ENCODE measurements at places on chromosomes 2 and 18.

DNA sequence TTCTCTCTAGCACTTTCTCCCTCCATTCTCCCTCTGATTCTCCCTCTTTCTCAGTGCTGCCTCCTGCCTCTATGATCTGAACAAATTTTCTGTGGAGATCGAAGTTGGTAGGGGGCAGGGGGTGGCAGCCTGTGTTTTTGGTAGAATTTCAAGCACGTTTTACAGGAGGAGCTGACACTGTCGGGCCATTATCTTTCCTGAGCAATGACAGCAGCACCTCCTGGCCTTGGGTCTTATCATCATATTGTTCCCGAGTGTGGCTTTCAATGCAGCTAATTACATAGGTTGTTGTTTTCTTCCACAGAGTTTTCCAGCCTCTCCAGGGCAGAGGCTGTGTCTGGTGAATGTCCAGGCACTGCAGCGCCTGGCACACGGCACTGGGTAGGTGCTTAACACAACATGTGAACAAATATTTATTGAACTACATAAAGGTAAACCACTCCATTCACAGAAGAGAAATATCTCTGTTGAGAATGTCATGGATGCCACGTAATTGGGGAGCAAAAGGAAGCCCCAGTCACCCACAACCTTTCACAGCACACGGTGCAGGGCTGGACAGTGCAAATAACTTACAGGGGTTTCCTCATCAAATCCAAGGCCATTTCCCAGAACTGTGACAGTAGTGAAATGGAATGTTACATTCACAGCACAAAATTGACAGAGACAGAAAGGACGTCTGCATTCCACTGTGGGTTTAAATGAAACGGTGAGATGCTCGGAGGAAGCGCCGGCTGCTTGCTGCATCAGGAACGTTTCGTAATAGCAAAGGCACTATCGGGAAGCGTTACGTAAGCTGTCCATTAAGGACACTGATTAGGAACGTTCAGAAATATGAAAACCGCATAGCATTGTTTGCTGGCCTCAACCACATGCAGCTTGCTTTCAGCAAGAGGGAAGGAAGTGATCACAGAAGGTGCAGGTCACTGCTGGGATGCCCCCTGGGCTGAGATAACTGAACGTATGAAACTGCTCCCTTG is 6.5 kb upstream of the KCNG2 start:
- DNase-seq = no peak

- no peak for DNase-seq
Observed at GRCh38 chr2:217494557-217494956, 508.2 kb downstream of the TNS1 start.

GRCh38 chr2:26438926-26439325 is 37.2 kb downstream of the DRC1 start:
- no peak for DNase-seq

- DNase-seq = no peak
Observed at GRCh38 chr2:190780594-190780993, 100.0 kb upstream of the GLS start.

GRCh38 chr2:225894236-225894980 is 494.9 kb downstream of the NYAP2 start:
- DNase-seq = no peak

DNA sequence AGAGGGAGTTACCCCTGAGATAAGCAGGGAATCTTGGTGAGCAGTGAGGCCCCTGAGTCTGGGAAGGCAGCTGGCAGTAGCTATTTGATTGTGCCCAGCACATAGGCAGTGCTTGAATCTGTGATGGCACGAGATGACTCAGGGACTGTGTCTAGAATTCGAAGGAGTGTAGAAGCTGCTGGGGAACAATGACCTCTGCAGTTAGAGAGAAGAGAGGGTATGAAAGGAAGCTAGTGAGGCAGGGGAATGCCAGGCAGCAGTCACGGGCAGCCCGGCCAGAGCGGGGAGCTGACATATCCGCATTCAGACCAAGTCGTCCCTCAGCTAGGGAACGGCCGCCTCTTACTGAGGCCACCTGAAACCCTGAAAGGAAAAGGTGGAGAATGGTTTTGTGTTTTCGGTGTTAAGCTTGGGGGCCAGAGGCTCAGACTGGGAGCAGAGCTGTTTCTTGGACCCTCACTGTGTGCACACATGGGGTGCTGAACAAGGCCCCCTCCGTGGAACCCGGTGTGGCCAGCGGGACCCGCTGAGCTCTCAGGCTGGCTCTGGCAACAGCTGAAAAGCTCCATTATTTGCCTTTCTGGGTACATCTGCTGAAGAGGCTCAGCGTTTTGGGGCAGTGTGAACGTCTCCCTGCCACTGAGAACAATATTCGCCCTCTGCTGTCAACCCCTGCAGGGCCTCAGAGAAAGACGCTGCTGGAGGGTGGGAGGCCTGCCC is 32.9 kb downstream of the ARHGEF4 start:
- no peak for DNase-seq

DNA sequence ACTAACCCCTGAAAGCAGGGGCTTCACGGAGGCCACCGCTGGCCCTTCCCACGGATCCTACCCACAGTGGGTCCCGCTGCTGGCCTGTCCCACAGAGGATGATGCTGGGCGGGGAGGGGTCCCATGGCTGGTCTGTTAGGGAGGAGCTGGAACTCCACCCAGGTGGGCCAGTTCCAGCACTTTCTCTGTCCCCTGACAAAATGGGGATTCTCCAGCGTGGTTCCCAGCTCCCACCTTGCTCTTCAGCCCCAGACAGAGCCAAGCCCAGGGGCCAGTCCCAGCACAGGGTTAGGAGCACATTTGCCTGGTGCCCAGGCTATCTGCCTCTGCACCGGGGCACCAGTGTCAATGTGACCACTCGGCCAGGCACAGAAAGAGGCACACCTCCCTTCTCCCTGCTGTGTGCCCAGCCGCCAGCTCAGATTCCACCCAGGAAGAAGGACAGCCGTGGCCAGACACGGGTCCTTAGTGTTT is 50.0 kb downstream of the ANKMY1 start:
- DNase-seq = peak; percentile 10

DNA sequence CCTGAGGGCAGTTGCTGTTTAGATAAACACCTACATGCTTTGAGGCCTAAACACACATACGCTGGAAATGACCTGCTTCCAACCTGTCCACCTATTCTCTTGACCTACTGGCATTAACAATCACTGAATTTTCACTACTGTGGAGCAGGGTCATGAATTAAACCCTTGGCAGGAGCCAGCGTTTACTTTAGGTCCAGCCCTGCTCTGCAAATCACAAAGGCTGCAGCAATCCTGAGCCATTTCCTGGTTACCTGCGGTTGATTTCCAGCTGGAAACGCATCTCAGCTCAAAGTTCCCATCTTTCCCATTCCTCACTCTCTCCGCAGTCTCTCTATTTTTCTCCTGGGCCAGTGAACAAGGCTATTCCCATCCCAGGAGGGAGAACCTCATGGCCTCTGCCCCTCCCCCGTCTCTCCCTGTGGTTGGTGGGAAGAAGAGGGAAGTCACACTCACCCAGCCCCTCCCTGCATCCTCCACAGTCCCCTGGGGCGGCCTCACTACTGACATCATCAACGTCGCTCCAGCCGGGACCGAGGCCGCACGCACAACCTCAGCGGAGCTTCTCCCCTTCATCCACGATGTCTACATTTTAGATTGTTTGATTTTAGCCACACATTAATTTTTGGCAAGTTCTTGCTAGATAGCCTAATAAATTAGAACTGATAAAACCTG is 84.5 kb upstream of the SNTG2 start:
- peak; percentile 57 for DNase-seq

DNA sequence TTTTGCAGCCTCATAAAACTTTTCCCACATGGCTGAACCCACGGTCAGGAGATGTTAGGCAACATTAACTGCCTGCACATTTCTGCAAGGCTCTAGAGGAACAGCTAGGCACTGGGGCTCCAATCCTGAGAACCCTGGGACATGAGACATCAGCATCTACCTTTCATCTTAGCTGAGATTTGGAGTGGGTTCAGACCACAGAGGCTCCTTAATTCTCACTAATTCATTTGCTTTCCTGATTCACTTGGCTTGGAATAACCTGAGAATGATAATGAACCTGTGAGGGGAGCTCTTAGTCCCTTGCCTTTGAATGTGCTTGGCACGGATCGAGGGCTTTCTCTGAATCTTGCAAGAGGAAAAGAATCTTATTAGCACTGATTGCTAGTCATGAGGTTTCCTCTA is 266.2 kb downstream of the FIGN start:
- no peak for DNase-seq

GRCh38 chr2:158205215-158205614 is 103.5 kb downstream of the UPP2 start:
- DNase-seq = no peak

DNA sequence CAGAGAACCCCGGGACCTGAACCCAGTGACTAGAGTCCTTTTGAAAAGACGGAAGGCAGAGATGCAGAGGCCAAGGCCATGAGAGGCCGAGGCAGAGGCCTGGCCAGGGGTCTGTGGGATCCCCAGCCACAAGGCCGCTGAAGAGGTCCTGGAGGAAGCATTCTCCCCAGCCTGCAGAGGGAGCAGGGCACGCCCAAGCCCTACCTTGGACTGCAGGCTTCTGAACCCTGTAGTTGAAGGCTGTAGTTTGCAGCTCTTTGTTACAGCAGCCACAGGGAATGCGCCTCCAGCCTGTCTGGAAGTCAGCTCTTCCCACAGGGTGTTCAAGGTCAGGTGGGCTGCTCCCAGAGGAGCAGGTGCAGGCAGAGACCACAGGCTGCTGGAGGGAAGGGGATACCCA is 22.1 kb upstream of the PXDN start:
- no peak for DNase-seq

DNA sequence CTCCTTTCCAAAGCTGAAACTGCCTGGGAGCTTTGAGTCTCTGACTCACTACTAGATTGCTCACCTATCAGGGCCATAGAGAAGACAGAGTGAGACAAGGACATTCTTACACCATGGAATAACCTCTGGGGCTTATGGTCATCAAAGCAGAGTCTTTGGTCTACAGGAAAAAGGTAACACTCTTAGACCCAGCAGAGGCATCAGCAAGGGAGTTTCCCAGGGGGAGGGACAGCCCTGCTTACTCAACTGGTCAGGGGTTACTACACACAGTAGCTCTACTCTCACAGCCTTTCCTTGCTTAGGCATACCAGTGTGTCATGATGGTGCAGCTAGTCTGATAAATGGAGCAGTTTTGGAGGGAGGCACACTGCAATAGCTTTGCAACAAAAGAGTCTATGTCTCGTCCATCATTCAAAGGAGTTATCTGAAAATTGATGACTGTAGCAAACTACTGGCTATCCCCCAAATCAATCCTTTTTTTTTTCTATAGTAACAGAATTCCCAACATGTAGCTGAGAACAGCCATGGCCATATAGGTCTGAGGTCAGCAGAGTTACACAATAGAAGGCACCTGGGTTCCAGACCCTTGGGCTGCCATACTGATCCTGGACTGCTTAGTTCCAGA is 22.4 kb upstream of the CD28 start:
- no peak for DNase-seq

GRCh38 chr2:126761256-126761980 is 105.5 kb downstream of the GYPC start:
- DNase-seq = no peak

Measured in SK-N-SH (cell line).